ENCODE measurements at places on chromosomes 16 and 17.

DNA sequence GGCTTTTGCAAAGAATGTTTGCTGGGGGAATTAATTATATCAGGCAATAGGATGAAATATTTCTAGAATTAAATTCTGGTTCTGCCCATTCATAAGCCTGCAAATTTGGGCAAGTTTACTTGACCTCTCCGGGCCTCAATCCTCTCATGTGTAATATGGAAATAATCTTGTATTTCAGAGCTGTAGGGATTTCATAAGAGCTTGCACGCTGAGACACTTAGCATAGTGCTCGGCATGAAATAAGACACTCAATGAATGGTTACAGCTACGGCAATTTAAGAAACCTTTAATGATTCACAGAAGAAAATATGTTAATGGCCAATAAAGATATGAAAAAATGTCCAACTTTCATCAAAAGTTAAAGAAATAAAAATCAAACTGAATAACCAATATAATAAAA lies 40.6 kb upstream of the PITPNM3 start:
- DNase-seq = no peak

DNA sequence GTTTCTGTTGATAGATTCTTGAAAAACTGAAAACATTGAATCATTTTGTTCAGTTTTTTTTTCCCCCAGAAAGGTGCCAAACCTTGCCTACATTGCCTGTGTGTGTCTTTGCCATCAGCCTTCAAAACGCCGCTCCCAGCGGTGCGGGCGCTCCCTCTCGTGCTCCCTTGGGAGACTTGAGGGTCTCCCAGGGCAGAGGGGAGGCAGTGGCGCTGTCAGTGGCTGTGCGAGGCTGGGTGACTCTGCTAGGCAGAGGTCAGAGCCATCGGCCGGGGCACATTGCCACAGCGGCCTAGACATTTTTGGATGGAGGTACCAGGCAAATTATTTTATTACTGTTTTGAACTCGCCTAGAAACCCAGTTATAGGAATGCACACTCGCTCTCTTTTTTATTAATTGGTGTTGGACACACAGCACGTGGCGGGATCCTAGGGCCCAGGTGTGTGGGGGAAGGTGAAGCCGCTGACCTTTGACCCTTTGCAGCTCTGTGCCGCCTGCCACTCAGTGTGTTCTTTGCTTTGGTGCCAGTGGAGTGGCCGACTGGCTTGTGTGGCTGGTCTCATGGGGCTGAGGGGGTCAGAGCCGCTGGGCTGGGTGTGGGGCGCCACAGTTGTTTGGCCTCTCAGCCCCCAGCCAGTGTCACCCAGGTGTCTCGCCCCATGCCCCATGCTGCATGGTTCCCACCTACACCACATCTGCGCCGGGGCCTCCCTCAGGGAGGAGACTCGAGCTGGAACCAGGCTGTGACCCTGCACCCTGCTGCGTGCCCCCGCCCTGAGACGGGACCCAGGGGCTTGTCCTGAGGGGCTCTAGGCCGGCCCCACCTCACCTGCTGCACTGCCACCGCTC lies 115.7 kb downstream of the BANP start:
- no peak for DNase-seq

GRCh38 chr16:71687861-71688260 lies 36.6 kb downstream of the PHLPP2 start:
- DNase-seq = no peak

GRCh38 chr17:77833769-77834168 lies 124.7 kb upstream of the TNRC6C start:
- no peak for DNase-seq

- peak; percentile 20 for DNase-seq
These were observed 117.4 kb downstream of the IRF8 start for GRCh38 chr16:86016201-86016965.

DNA sequence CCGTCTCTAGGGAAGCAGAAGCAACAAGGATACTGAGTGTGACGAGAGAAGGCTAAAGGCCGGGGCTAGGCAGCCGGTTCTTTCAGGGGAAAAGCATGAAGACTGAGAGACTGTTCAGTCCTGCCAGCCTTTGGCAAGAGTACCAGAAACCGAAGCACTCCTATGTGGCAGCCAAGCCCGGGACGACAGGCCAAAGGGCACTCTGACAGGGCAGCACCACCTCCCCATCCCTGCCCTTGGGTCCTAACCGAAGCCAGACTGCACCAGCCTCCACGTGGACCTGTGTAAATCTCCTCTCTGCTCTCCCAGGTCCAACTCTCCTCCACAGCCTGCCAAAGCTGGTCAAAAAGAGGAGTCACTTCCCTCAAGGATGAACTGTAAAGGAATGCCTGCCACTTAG lies 23.5 kb upstream of the ALOX15 start:
- no peak for DNase-seq

DNA sequence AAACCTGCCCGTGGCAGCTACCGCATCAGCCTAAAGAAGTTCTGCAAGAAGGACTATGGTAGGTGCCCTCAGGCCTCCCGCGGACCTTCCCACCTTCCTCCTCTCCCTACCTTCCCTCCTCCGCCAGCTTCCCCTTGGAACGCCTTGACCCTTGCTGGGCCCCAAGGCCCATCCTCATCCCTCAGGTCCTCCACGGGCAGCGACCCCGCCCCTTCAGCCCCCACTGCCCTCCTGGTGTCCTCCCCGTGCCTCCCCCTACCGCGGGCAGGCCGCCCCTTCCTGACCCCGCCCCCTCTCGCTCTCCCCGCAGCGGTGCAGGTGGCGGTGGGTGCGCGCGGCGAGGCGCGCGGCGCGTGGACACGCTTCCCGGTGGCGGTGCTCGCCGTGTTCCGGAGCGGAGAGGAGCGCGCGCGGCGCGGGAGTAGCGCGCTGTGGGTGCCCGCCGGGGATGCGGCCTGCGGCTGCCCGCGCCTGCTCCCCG lies 1.4 kb upstream of the TBC1D24 start:
- no peak for DNase-seq

- DNase-seq = no peak
These were observed 38.6 kb downstream of the SYNRG start for GRCh38 chr17:37570527-37571093.

DNA sequence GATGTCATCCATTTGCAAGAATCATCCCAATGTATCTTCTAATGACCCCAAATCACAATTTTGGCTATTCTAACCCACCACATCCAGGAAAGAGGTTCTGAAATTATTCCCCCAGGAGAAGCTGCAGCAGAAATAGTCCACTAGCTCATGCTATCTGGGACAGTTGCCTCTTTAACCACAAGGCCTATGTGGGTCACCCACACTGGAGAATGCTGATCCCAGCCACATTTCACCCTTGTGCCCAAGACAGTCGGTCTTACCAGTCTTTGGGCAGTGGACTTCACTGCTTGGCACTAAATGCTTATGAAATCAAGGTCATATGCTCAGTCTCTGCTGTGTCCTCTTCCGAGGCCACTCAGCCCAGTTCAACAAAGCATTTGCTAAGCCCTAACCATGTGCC lies 27.0 kb downstream of the ABCC12 start:
- DNase-seq = no peak

- DNase-seq = no peak
These were observed 5.4 kb downstream of the CD7 start for GRCh38 chr17:82311971-82312370.
